Activated T-helper 1 cell treated with anti-CD3 and anti-CD28 coated beads, Interleukin-12 subunit alpha, Interleukin-12 subunit beta, Interleukin-2, Interleukin-4 antibody, amounts not matched to agents 30 ng/mL and 10 ng/mL and 1 ng/mL, durations not matched to agents 14 hours and 24 hours and 36 hours (primary cell): ENCODE measurements at places on chromosomes 7 and 10.

- H3K27me3 ChIP-seq, result no peaks in the 10 kb centered on the region
- no peak for DNase-seq
- peak overlapping the region; percentile 18 for H3K27ac ChIP-seq
These were observed 27.1 kb downstream of the COPG2 start for GRCh38 chr7:130641497-130641896.

GRCh38 chr7:40047661-40048060 is 86.8 kb downstream of the MPLKIP start:
- no peaks in the 10 kb centered on the region for H3K27me3 ChIP-seq
- peaks cover 4% of the 10 kb centered on the region for H3K36me3 ChIP-seq
- no peak overlapping the region for H3K27ac ChIP-seq
- no peaks in the 10 kb centered on the region for H3K4me1 ChIP-seq
- H3K4me3 ChIP-seq, result no peak overlapping the region
- no peak for DNase-seq

GRCh38 chr10:46555713-46556514 is 544 bp downstream of the GPRIN2 start:
- no peak for DNase-seq
- H3K4me3 ChIP-seq, result no peak overlapping the region
- no peak overlapping the region for H3K27ac ChIP-seq
- H3K36me3 ChIP-seq, result no peaks in the 10 kb centered on the region

DNA sequence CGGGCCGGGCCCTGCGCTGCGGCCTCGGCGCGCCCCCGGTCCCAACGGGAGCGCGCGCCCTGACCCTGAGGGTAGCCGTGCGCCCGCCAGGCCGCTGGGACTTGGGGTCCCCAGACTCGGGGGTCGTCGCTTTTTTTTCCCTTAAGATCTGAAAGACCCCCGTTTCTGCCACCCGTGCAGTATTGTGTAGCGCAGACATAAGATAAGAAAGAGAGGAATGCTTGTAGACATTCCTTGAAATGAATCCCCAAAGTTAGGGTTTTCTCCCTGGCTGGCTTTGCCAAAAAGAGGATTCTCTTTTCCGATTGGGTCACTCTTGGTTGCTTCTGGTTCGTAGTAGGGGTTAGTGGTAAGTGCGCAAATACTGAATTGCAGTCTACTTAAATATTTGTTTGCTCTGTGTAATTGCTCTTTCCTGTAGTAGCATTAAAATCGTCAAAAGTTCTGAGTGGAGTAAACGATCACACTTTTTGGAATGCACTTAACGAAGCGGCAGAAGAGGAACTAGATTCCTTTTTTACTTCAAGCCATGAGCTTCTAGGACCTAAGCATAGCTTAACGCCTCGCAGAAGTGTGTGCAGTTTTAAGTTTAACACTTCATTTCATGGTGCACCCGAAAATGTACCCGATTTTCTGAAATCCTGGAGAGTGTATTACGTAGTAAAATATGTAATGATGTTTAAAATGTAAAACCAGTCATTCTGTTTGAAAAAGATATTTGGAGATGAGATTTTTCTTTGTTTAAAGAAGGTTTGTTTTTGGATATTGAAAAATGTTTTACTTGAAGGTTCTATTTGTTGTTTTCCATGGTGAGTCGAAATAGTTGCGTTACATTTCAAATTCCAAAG is 1.3 kb downstream of the CUL1 start:
- H3K36me3 ChIP-seq, result peaks cover 14% of the 10 kb centered on the region
- H3K27ac ChIP-seq, result peak overlapping the region; percentile 97
- peaks cover 64% of the 10 kb centered on the region for H3K4me1 ChIP-seq
- no peak for DNase-seq
- H3K4me3 ChIP-seq, result peak overlapping the region; percentile 99

DNA sequence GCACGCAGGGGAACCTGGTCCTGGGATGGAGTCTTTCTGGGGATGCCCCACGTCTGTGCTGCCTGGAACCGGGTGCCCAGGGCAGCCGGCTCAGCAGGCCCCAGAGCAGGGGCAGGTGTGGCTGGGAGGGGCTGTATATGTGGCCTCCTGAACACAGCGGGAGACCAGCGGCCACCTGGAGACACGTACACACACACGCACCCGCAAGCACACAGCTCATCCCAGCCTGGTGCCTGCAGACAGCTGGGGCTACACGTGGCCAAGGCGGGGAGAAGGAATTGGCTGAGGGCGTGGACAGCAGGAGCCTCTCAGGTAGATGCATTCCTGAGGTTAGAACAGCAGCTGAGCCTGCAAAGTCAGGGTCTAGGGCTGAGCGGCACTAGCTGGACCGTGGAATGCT is 14.0 kb downstream of the ADAM8 start:
- peaks cover 14% of the 10 kb centered on the region for H3K36me3 ChIP-seq
- H3K27me3 ChIP-seq, result peaks cover 2% of the 10 kb centered on the region
- no peak for DNase-seq
- peak overlapping the region; percentile 15 for H3K4me3 ChIP-seq

DNA sequence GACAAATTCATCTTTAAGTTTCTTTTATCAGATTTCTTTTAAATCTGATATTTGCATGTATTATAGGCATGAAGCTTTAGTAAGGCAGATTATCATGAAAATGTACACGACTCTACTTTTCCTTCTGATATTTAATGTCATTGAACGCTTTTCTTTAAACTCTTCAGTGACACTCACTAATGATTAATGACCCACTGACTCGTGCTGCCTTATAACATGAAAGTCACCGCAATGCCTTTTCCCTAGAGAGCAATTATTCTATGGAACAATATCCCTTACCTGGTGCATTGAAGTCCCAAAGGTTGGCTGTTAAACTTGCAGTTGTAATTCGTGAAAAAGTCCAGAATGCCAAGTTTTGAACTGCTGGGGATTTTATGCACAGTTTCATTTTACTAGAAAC is 33.4 kb upstream of the HGF start:
- no peaks in the 10 kb centered on the region for H3K27me3 ChIP-seq
- no peaks in the 10 kb centered on the region for H3K36me3 ChIP-seq
- DNase-seq, result no peak
- no peak overlapping the region for H3K4me3 ChIP-seq
- H3K4me1 ChIP-seq, result no peaks in the 10 kb centered on the region

DNA sequence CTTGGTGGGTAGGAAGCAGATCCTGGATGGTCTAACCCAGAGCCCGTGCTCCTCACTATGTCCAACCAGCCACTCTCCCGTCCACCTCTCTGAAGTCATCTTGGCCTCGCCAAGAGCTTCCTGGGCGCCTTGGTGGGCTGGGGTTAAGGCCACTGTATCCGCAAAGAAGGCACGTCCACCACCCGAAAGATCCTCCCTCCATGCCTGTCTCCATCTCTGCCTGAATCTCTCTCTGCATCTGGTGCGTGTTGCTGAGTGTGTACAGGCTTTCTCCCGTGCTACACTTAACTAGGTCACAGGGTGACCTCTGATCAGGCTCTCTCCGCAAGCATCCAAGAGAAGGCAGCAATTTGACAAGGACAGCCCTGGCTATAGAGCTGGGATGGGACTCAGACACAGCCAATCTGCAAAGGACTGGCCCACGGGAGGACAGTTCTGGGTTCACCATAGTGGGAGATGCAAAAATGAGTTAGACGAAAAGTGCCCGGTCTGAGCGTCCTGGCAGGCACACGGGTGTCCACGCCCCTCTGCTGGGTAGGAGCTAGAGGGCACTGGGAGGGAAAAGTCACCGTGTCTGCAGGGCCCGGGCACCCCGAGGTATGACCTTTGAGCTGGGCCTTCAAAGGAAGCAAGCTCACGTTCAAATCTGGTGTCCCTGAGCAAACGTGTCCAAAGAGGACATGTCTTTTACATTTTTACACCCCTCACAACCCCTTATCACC is 9.4 kb upstream of the RFC2 start:
- no peak overlapping the region for H3K4me3 ChIP-seq
- H3K27ac ChIP-seq, result no peak overlapping the region
- H3K4me1 ChIP-seq, result no peaks in the 10 kb centered on the region
- no peaks in the 10 kb centered on the region for H3K36me3 ChIP-seq
- no peak for DNase-seq

DNA sequence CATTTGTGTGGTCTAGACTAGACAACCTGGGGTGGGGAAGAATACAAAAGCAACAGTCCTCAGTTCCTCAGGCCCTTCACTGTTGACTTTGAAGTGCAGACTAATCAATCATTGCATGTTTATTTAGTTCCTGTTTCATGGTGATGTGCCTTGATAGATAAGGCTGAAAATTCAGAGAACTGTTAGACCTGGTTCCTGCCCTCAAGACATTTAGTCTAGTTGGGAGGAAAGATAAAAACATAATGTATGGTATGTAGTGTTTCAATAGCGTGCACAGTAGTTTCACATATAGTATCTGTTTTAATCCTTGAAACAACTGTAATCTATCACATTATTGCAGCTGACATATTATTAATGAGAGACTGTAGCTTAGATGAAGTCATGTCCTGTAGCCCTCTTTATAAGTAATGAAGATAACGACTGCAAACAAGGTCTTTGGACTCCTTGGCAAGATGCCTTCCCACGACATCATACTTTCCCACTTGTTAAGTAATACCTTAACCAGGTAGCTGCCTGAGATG is 124.0 kb downstream of the CELF2 start:
- no peaks in the 10 kb centered on the region for H3K27me3 ChIP-seq
- H3K4me1 ChIP-seq, result peaks cover 63% of the 10 kb centered on the region
- peak overlapping the region; percentile 1 for H3K4me3 ChIP-seq
- peak overlapping the region; percentile 59 for H3K27ac ChIP-seq
- H3K36me3 ChIP-seq, result peaks cover 2% of the 10 kb centered on the region

GRCh38 chr7:112307506-112307905 is 101.0 kb downstream of the ZNF277 start:
- DNase-seq, result no peak
- peaks cover 11% of the 10 kb centered on the region for H3K36me3 ChIP-seq
- no peak overlapping the region for H3K4me3 ChIP-seq

GRCh38 chr7:100566018-100566531 is 7.6 kb downstream of the SAP25 start:
- no peak overlapping the region for H3K4me3 ChIP-seq
- H3K4me1 ChIP-seq, result peaks cover 30% of the 10 kb centered on the region
- H3K27ac ChIP-seq, result no peak overlapping the region
